Coronary artery (tissue), 2 donors: ENCODE measurements at places on chromosomes 12 and 14.

- DNase-seq: no peak
These were observed 35.6 kb upstream of the VSX2 start for GRCh38 chr14:74203639-74204038.

DNA sequence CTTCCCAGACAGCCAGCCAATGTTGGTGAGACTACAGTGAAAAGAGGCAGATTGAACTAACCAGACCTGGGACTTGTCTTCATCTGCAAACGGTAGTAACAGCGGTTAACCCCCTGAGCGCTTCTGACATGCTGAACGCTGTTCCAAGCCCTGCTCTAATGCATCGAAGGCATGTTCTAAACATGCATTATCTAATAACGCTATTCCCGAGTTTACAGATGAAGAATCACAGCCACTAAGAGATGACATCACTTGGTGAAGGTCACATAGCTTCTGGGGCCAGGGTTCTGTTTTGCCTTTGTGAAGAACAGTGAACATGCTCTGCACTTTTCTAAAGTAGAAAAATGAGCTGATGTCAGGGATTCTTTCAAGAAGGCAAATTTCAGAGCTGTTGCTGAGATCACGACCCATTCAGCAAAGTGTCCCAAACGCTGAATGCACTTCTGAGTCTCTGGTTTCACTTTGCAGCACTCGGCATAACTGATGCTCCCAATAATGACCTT, 56.0 kb downstream of the FOS start:
- DNase-seq: no peak

DNA sequence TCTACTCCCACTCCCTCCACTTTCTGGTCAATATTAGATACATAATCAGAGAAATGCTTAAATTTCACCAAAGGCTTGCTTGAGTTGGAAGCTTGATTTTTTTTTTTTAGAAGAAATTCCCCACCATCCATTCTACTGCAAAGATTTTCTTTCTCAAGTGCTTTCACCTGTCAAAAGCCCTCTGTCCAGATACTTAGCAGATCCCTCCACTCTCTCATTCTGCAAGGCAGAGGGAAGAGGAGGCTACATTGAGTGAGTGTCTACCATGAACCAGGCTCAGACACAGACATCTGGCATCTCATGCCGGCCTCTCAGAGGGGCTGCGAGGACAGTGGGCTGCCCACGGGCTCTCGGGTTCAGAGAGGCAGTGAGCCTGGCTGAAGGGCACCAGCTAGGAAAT, 127.6 kb upstream of the GSC start:
- DNase-seq: no peak

DNA sequence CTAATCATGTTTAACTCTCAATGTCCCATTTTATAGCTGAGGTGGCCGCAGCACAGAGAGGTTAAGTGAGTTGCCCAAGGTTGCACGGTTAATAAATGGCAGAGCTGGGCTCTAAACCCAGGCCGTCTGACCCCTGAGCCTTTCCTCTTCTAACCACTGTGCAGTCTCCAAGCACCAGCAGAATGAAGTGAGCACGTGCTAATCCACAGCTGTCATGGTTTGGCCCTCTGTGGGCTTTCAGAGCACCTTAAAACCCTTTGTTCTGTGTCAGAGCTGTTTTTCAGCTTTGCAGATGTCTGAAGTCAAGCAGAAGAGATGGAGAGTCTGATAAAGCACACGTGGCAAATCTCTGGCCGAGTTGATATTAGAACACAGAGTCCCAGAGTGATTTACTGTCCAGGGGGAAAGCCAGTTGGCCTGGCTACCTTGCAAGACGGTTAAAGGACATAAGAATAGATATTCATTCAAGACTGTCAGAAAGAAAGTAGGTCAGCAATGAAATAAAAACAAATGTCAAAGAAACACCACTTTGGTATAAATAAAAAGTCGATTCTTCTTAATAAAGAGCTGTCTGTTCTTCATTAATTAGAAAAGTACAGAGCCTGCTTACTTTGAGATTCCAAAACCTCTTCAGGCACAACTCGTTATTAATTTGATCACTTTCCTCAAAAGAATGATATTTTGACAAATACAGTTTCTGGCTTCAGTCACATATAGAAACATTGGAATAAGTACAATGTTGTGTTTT, 107.3 kb downstream of the CRADD start:
- no peak for DNase-seq

- DNase-seq: no peak
These were observed 27.4 kb downstream of the GALNT16 start for GRCh38 chr14:69287098-69288010.

- DNase-seq: no peak
These were observed 1.8 kb upstream of the MED6 start for GRCh38 chr14:70602254-70602653.

DNA sequence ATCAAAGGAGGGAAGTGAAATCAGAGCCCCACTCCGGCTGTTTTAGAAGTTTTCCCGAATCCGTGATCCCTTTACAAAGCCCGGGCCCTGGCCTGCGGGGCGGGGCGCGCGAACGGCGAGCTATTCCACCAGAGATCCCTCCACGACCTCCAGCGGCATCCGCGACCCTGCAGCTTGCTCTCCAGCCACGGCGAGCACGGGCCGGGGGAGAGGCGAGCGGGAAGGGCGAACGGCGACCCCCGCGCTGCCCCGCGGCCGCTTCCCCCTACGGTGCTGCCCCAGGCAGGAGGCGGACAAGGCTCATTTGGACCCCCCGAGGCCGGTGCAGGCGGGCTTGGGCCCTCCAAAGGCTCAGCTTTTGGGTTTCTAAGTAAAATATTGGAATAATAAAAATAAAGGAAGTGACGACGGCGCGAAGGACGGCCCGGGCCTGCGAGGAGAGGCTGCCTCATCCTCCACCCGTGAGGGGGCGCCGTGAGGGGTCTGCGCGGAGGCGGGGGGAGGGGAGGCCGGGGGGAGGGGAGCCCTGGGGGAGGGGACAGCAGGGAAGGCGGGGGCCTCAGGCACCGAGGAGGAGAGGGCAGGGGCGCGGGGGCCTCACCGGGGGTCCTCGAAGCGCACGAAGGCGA, 613 bp downstream of the SRSF9 start:
- no peak for DNase-seq

DNA sequence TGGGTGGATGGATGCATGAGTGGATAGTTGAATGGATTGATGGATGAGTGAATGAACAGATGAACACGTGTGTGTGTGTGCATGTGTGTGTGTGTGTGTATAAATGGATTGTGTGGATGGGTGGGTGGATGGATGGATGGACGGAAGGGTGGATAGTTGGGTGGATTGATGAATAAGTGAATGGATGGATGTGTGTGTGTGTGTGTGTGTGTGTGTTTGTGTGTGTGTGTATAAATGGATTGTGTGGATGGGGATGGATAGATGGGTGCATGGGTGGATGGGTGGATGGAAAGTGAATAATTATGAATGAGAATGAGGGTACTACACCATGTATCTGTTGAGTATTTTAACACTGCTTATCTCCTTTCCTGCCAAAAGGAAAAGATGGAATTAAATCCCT, 986 bp downstream of the KRT77 start:
- DNase-seq: no peak

- DNase-seq: no peak
These were observed 44.4 kb upstream of the CERS5 start for GRCh38 chr12:50211392-50212070.

DNA sequence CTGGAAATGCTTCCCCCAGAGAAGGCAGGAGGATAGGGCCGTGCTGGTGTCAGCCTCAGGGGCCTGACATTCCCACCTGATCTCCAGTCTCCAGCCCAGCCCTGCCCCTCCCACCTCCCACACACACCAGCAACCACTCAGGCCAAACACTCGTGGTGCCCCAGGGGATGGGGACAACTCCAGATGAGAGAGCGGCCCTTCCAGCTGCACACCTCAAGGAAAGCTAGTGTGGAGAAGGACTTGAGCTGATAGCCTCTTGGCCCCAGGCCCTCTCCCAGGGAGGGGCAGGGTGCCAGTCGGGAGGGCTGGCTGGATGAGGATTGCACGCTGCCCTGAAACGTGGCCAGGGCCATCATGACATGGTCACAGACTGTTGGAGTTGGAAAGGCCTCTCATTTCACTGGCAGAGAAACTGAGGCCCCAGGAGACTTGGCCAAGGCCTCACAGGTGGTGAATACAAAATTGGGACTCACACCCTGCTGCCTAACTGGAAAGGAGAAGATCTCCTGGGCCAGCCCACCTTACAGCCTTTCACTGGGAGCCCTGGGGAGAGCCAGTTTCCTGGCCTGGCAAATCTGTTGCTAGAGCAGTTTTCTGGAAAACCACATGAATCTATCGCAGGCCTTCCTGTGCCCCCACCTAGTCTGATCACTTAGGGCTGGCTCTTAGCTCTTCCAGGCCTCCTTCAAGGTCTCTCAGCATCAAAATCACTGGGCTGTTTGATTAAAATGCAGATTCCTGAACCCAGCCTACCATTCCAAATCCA, 52.1 kb downstream of the IRF2BPL start:
- no peak for DNase-seq

- no peak for DNase-seq
These were observed 31.0 kb downstream of the PEBP1 start for GRCh38 chr12:118166946-118167345.
